Spinal cord (tissue), 10 donors: ENCODE measurements at places on chromosomes 4 and X.

DNA sequence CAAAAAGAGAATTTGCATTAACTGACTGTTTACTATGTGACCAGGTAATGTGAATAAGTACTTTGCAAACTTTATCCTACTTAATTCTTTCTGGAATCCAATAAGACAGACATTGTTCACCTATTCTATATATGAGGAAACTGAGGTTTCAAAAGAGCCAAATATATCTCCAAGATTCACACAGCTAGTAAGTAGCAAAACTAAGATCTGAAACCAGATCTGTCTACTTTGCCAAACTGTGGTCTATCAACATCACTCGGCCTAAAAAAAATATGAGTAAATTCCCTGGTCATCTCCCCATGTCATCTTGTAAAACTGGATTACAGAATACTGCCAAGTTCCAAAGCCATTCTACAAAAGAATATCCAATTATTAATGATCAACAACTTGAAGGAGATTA lies 52.8 kb downstream of the ANAPC10 start:
- no peak for DNase-seq

DNA sequence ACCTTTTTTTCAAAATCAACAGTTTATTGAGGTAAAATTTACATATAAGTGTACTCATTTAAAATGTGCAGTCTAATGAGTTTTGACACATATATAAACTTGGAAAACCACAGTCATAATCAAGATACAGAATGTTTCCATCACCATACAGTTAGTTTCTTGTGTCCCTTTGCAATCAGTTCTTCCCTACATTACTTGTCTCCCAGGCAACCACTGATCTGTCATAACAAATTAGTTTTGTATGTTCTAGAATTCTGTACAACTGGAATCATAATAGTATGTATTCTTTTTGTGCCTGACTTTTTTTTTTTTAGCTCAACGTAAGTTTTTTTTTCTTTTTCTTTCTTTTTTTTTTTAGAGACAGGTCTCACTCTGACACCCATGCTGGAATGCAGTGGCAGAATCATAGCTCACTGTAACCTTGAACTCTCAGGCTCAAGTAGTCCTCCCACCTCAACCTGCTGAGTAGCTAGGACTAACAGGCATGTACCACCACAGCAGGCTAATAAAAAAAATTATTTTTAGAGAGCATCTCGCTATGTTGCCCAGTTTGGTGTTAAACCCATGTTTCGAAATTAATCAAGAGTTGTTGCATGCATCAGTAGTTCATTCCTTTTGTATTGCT lies 26.9 kb downstream of the ARFIP1 start:
- DNase-seq = no peak

DNA sequence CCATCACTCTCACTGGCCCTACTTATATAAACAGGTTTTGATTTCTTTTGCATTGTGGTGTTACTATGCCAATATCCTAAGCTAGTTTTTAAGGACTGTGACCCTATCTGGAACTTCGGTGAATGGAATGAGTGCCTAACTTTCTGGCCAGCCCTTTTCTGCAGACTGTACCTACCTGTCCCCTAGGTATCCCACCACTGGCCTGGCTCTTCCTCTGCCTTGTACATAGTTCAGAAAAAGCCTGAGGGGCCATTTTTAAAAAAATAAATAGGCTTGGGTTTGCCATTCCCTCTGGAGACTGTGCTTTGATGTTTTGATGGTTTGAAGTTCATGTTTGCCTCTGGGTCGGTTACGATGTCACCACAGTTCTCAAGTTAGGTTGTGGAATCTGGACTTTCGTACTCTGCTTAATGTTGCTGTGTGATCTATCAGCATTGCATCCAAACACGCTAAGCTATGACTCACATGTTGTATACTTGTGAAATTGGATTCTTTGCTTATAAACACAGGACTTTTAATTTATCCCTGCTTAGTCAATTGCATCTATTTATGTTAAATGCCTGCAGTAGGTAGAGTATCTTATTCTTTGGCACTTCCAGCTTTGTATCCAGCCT lies 182.0 kb downstream of the ANKRD50 start:
- no peak for DNase-seq

DNA sequence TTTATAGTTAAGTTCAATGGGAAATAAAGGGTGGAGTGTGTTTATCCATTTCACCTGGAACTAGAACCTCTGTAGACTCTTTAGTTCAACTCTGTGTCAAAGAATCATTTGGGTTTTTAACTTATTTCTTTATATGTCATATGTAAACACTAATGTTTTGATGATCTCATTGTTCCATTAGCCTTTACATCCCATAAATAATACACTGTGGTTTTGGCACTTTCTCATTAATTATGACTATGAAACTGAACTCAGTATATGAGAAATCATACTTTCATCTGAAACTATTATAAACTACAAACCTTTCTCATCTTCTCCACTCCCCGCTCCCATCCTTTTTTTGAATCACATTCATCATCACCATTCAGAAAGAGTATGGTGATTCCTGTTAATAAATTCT lies 31.0 kb downstream of the F8 start:
- DNase-seq = no peak

GRCh38 chrX:112888916-112889315 lies 48.3 kb upstream of the AMOT start:
- no peak for DNase-seq

DNA sequence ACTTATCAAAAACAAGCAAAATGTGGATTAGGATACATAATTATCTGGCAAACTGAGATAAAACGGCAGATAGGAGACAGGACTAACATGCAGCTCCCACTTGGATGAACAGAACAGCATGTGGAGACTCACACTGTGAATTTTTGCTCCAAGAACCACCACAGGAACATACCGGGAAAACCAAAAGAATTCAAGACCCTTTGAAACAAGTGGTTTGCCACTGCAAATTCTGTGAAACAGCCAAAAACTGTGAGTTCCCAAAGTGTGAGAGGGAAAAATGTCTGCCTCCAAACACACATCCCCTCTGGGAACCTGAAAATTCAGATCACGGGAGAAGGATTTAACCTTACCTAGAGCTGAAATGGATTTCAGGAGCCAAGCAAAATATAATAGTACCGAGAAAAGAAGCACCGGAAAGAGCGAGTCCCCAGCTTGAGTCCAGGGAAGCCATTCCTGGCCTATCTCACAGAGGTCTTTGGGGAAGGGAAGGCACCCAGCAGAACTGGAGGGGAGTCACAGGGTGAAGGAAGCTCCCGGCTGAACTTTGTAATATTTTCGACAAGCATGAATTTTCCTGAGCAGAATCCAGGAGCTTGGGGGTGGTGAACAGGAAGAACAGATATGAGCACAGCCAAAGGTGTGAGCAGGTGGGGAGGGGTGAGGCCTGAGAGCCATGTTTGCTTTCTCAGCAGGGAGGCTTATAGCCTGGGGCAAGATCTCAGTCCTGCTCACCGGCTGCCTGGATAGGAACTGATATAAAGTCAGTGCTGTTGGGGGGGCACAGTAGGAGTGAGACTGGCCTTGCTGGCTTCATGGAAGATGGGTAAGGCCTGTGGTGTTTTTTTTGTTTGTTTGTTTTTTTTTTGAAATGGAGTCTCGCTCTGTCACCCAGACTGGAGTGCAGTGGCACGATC lies 23.9 kb downstream of the MANBA start:
- no peak for DNase-seq

- DNase-seq = no peak
These were observed 115.0 kb upstream of the TEX13C start for GRCh38 chrX:125204681-125205132.

- no peak for DNase-seq
These were observed 7.1 kb downstream of the CPZ start for GRCh38 chr4:8599657-8600056.

DNA sequence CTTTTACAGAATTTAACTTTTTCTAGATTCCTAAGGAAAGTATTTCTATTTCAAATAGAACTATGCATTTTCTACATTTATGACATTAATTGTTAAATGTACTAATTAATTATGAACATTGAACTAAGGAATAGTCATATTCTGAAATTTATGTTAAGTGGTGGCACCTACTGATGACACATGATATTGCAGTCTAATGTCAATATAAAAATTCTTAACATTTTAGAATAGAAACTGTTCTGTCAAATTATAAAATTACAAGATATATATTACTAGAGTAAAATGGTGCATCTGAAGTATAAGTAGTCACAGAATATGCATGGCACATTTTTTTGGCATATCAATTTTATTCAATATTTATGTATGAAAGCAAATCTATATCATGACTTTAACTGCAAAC lies 40.2 kb upstream of the NDNF start:
- no peak for DNase-seq

GRCh38 chr4:10035130-10035529 lies 13.8 kb upstream of the SLC2A9 start:
- DNase-seq = no peak

- DNase-seq = no peak
These were observed 25.3 kb downstream of the APBB2 start for GRCh38 chr4:41189076-41189475.

DNA sequence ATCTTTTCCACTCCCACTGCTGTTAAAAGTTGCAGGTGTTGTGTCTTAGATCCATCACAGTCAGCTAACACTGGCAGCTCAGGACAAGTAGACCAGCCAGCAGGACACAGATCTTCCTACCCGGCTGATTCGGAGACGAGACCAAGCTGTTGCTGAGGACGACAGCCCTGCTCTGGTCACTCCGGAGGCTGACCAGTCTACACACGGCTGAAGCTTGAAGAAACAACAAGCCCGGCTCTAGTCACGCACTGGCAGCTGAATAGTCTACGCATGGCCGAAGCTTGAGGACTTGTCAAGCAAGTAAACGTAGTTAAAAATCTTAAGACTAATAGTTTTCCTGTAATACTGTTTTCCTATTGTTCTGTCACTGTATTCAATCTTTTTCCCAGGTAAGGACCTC lies 1.8 kb downstream of the ACOX3 start:
- DNase-seq = no peak

DNA sequence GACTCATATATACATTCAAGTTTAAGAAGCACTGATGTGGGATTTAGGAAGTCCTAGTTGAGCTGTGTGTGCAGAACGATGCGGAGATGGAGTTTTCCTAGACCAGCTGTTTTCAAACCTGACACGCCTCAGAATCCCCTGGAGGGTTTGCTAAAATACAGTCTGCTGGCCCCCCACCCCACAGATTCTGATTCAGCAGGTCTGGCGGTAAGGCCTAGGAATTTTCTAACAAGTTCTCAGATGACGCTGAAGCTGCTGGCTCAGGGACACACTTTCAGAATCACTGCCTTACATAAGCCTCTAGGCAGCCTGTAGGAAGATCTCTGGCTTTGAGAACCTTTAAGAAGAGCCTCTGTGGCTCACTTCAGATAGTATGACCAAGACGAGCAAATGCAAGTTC lies 73.1 kb downstream of the PHEX start:
- no peak for DNase-seq

DNA sequence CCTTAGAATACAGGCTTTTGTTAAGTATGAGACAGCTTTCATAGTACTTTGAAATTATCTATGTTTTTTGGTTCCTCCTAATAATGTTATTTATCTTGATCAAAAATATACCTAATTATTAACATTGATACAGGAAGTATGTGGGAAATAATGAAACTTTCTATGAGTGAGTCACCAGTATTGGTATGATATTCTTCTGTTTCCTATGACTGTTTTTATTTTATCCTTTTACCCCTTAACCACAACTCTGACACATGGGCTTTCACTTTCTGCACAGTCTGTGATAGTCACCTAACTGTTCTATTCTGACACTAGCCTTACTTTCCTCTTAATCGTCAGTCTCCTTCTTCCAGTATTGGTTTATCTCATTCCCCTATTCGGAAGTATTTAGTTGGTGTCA lies 4.7 kb downstream of the THAP9 start:
- no peak for DNase-seq
